ENCODE measurements at places on chromosomes 16 and 17.

DNA sequence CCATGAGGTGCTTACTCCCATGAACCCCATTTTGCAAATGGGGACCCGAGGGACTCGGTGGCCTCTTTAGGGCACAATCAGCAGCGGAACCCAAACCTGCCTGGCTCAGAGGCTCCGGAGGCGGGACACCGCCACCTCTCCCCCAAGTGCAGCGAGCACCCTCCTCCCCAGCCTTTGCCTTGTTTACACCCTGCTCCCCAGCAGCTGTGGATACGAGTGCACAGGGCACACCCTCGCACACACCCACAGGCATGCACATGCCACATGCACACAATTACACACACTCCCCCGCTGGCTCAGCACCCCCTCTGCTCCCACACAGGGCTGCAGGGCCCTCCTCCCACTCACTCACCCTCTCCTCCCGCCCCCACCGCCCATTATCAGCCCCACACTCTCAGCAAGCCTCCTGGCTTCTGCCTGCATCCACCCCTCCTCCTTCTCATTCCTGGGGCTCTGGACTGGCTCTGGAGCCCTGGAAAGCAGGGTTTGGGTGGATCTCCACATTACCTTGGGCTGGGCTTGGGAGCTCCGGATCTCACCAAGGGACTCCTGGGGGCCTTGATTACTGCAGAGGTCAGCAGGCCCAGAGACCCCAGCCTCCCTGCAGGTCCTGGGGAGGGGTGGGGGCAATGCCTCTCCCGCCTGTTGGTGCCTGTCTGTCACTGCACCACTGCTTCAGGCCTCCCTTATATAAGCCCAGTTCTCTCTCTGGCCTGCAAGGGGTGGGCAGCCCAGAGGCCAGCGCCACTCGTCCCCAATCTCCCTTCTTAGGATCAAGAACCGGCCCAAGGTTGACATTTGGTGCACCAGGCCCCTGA lies 6.4 kb downstream of the PDK2 start:
- DNase-seq, result no peak

GRCh38 chr16:85636234-85636812 lies 23.2 kb downstream of the GSE1 start:
- DNase-seq, result no peak

DNA sequence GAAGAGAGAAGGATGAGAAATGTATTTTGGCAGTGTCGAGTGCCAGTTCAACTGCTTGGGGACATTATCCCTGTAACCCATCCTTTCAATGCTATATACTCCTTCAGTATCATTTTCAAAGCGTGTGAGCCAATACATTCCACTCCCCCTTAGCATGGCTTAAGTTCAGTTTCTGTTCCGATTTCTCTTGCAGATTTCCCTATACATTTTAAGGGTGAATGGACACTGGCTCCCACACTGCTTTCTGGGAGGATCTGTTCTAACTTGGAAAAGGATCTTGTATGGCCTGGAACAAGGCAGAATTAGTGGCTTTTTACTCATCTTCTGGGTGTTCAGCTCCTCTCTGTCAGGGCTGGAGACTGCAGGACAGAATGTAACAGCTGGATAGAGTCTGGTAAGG lies 333.8 kb downstream of the HAPSTR1 start:
- no peak for DNase-seq

GRCh38 chr17:28896884-28897768 lies at the start of gene FLOT2:
Gene FLOT2, minus strand, starts transcription at chr17:28897733. Its CDS starts 159 bp downstream, at chr17:28897574.
- DNase-seq, result no peak

GRCh38 chr17:80095038-80095843 lies 6.1 kb upstream of the GAA start:
- DNase-seq, result no peak

- no peak for DNase-seq
Observed at GRCh38 chr17:14779241-14779640, 478.4 kb downstream of the HS3ST3B1 start.
